ENCODE measurements at places on chromosomes 12 and 14.

DNA sequence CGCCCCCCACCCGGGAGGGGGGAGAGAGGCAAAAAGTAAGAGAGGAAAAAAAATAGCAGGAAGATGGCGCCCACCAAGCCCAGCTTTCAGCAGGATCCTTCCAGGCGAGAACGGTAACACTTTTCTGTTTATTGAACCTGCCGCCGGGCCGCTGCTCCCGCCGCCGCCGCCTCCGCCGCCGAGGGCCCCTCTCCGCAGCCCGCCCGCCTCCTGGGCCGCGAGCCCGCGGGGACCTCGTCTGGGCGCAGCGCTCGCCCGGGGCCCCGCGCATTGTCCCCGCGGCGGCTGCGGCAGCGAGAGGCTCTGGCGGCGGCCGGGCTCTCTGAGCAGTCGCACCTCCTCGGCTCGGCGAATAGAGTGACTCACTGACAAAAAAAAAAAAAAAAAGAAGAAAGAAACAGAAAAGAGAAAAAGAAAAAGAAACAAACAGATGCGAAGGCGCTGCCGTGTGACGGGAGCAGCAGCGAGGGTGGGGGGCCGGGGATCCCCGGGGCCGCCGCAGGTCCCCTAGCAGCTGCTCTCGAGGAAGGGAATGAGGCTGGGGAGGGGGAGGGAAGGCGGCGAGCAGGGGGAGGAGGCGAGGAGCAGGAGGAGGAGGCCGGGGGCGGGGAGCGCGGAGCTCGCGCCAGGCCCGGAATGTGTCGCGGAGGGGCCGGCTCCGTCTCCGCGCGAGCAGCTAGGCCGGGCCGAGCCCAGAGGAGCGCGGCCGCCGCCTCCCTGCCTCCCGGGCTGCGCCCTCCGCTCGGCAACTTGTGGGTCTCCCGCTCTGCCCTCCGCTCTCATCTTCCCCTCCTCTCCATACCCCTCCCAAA is 781 bp downstream of the NPAS3 start:
- DNase-seq: peak; percentile 59

GRCh38 chr14:76268047-76268431 is 107.9 kb upstream of the ESRRB start:
- no peak for DNase-seq

- DNase-seq: no peak
These were observed 127.3 kb upstream of the CCND2 start for GRCh38 chr12:4145990-4146859.

DNA sequence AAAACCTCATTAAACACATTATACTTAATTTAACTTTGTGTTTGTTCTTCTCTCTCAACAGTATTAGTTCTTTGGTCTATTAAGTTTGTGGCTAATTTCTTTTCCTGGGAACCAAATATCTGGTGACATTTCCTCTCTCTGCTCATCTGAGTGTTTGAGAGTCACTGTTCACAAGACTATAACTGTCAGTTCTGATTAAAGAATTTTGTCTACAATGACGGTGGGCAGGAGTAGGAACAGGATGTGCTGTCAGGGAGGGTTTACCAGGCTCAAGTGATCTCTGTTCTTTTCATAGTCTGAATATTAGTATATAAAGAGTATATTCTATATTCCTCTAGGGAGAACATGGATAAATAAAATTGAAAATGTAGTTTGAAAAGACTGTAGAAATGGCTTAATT is 92.9 kb downstream of the ALG10B start:
- DNase-seq: no peak

DNA sequence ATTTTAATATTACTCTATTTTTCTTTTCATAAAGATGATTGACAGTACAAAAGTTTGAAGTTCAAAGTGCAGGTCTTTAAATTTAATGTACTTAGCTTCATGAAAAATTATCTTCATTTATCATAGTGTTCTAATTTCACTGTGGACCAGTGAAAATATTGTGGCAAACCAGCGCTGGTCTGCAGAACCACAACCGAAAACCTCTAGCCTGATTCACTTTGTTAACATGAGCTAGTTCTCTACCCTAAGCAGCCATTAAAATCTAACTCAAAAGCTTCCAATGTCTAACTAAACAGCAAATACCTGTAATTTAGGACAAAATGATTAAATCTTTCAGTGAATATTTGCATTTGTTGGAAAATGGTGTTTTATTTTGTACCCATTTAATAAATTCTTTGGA is 161.1 kb upstream of the TMTC2 start:
- DNase-seq: no peak

DNA sequence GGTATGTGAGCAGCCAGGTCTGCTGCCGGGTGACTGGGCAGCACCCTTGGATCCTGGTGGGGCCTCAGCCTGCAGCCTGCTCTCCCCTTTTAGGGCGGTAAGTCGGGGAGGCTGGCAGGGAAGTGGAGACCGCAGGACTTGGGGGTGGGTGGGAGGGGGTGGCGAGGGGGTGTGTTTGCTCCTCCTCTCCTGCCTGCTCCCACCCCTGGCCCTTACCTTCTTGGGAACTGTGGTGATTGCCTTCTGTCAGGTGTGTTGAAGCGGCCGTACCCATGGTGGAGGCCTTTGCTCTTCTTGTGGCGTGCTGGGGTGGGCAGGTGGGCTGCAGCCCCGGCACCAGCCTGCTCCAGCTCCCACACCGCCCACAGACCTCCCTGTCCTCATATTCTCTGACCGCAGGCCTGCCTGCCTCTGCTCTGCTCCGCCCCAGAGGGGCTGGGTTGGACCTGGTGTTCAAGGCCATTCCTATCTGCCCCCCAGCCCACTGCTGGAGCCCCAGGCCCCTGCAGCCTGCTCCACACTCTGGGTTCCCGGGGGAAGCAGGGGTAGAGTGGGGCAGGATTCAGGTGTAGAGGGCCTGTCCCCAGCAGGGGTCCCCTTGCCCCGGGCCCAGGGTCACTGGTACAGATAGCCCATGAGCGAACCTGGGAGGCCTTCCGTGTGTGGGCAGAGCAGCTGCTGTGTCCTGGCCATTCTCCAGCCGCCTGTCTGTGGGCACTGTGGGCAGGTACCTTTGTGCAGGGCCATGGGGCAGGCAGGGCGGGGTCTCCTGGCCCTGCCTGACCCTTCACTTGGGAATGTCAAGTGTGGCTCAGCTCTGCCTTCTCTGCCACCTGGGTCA is 5.2 kb downstream of the TEDC1 start:
- no peak for DNase-seq

DNA sequence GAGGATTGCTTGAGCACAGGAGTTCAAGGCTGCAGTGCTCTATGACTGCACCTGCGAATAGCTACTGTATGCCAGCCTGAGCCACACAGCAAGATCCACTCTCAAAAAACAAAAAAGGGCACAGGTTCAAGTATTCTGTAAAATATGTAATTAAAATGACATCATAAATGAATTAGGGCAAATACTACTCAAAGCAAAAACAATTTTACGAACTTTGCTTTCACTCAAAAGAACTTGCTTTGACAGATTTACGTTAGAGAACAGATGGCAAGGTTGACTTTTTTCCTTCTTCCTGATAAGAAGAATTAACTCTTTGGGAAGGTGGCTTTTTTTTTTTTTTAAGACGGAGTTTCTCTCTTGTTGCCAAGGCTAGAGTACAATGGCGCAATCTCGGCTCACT is 44.0 kb upstream of the EAPP start:
- DNase-seq: no peak

GRCh38 chr14:102737402-102738372 is 39.6 kb upstream of the TRAF3 start:
- DNase-seq: no peak

DNA sequence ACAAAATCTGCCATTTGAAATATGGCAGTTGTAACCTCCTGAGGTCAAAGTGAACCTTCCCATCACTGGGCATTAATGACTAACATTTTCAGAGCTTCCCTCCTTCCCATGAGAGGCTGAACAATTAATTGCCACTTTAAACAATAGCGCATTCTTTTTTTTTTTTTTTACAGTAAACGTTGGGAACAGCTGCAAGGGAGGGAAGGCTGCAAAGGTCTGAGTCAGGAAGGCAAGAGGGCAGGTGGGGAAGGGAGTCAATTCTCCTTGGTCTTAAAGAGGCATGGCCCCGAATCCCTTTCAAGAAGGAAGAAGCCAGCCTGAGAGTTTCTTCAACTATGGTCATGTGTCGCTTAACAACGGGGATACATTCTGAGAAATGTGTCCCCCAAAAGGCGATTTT is 41.0 kb upstream of the PLEKHG3 start:
- no peak for DNase-seq

- peak; percentile 66 for DNase-seq
These were observed 200.3 kb upstream of the CAND1 start for GRCh38 chr12:67068761-67069450.

DNA sequence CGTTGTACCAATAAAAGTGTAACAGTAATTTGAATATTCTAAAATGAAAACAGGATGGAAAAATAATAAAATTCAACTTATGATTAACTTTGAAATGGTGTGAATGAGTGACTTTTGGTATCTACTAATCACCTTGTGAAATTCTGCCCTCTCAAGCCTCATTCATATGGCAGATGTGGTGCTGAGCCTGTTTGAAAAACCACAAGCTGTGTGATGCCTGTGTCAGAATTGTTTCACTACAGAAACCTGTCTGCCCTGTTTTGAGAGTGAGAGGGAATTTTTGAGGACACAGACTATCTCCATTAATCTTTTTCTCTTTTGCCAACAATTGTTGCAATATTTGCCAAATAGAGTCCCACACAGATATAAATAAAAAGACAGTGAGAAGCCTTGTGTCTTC is 3.9 kb upstream of the RNU6-7 start:
- DNase-seq: no peak

DNA sequence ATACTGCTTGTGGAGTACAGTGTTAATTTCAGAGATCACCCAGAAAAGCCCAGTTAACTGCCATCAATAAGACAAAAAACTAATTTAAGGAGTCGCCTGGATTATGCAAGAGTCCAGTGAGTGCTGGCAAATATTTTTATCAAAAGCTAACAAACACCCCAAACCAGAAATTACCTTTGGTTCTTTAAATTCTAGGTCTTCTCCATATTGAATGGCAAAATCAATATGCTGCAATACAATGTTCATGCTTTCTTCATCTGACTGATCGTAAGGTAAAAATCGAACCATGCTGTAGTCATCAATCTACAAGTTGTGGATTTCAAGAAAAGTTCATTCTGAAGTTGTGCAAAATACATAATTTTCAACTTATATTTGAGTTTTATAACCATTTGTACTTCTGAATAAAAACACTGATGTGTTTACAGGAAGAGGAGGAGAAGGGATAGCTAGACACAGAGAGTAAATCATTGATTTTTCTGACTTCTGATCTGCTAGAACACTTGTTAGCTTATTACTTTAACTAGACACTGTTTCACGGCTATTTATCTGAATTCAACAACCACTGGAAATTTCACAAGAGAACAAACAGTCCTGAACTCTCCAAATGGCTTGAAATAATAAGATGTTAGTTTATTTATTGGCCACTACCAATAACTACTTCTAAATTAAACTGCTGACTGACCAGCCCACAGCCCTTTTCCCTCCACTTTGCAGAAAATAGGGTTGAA is 3.6 kb upstream of the ARPC3 start:
- DNase-seq: no peak

DNA sequence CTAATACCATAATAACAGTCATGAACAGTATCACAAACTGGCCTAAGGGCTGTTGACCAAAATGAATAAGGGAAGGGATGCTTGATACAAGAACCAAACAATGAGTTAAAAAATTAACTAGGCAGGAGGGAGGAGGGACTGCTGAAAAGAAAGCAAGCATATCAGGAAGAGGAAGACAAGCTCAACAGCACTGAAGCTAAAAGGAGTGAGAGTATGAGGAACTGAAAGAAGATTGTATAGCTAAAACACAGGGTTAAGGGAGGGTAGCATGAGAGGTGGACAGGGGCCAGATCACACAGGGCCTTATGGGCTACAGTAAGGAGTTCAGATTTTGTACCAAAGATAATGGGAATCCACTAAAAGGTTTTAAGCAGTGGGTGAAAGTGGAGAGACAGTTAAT is 34.1 kb downstream of the ITGA7 start:
- no peak for DNase-seq

DNA sequence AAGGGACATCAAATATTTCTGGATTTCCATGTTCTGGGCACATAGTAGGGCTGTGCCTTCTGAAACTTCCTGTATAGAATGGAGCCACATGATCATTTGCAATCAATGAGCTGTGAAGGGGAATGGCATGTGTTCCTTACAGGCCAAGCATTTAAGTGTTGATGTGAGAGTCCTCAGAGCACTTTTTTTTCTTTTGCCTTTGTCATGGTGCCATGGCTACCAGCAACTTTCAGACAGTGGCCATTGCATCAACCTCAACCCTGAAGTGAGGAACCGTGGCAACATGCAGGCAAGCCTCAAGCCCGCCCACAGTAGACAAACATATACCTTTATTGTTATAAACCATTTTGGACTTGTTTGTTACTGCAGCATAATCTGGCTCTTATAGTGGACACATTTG is 948.1 kb downstream of the NRXN3 start:
- DNase-seq: no peak

- no peak for DNase-seq
These were observed 100.9 kb downstream of the EPS8 start for GRCh38 chr12:15688202-15688736.

- DNase-seq: no peak
These were observed 68.9 kb downstream of the TESC start for GRCh38 chr12:117030187-117030900.

DNA sequence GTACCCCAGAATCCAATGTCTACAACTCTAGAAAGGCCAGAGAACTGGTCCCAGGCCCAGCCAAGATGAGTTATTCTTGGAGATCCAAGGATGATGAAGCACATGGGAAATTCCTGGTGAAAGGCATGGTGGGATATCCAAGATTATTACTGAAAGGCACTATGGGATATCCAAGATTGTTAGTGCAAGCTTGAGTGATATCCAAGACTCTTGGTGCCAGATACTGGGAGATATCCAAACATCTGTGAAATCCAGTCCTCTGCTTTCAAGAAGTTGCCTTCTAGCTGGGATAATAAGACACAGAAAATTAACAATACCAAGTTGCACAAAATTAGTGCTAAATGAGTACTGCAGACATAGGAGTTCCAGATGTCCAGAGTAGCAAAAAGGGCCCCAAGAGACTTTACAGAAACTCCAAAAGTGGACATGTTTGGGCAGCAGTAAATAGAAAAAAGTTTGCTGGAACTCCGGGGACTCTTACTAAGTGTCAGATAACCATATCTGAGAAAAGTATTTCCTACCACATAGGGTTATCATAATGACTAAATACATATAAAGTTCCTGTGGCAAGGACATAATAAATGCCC is 34.6 kb downstream of the PHLDA1 start:
- no peak for DNase-seq

- DNase-seq: no peak
These were observed 4.0 kb downstream of the KTN1 start for GRCh38 chr14:55583942-55584468.

GRCh38 chr12:123723011-123723410 is 10.9 kb downstream of the ATP6V0A2 start:
- DNase-seq: no peak

GRCh38 chr12:117277875-117278274 is 83.6 kb downstream of the NOS1 start:
- no peak for DNase-seq

- no peak for DNase-seq
These were observed 104.7 kb downstream of the ZNF664 start for GRCh38 chr12:124077701-124078100.

Measured in neuronal stem cell (in vitro differentiated cells).